ENCODE measurements at places on chromosomes 6 and 20.

DNA sequence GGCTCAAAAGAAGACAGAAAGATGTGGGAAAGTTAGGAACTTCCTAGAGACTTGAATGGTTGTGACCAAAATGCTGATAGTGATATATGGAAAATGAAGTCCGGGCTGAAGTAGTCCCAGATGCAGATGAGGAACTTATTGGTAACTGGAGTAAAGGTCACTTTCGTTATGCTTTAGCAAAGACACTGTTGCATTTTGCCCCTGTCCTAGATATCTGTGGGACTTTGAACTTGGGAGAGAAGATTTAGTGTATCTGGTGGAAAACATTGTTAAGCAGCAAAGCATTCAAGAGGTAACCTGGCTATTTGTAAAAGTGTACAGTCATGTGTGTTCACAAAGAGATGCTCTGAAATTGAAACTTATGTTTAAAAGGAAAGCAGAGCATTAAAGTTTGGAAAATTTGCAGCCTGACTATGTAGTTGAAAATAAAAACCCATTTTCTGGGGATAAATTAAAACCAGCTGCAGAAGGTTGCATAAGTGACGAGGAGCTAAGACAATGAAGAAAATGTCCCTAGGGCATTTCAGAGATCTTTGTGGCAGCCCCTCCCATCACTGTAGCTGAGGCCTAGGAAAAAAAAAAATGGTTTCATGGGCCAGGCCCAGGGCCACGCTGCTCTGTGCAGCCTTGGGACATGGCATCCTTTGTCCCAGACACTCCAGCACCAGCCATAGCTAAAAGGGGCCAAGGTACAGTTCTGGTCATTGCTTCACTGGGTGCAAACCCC is 1692.2 kb downstream of the HACE1 start:
- DNase-seq = no peak

DNA sequence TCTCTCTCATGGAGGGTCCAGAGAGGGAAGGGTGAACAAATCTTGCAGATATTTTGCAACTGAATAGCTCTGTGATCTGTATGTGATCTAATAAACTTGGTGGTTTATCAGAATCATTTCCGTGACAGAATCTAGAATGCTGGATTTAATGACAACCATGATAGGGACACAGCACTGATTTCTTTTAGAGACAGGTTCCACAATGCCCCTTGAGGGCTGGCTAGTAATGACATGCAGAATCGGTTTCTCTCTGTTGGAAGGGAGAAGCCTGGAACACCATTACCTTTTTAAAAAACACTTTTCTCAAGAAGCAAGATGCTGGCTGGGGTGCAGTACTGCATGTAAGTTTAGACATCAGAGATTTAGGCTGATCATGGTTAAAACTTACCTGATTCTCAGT is 313.4 kb downstream of the CDH26 start:
- no peak for DNase-seq

GRCh38 chr6:37115236-37115895 is 54.6 kb upstream of the PIM1 start:
- DNase-seq = no peak

DNA sequence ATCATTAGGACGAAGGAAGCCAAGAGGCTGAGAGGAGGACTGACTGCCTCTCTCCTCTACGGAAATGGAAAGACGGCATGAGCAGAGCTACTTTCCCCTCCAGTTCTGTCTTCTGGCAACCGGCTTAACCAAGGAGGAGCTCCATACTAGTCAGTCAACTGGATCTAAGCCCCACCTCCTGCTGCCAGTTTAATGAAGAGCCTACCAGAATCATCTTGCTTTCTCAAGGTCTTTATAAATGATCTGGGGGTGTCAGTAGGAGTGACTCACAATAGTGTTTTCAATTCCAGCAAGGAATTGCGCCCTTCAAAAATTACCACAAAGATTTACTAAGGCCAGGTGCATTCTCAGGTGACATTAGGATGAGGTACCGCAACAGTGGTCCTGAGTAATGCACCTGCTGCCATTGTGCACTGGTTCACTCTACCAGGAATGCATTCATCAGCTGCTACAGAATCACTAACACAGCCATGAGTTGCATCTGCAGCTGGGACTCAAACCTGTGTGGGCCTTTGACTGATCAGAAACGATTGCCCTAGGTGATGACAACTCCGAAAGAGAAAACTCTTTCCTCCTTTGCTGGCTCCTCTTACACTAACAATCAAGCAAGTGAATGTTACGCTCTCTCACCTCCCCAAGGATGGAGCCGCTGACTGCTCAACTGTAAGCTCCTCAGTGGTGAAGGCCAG is 2.8 kb downstream of the UQCC2 start:
- DNase-seq = no peak

GRCh38 chr20:10388597-10388996 is 45.4 kb downstream of the MKKS start:
- DNase-seq = no peak

DNA sequence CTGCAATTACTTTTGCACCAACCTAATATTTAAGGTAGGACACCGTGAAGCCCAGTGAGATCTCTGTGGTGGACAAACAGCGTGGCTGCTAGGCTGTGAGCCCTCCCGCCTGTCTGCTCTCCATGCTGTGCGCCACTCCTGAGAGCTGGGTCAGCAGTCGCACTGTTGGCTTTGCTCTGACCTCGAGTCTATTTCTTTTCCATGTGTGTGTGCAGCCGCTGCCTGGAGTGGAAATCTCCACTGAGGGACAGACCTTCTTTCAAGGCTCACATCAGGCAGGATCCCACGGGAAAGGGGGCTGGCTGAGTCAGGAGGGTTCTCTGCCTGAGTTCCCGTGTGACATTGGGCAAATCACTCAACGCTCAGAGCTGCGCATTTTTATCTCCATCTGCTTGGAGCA is 27.1 kb downstream of the RIPOR3 start:
- no peak for DNase-seq

DNA sequence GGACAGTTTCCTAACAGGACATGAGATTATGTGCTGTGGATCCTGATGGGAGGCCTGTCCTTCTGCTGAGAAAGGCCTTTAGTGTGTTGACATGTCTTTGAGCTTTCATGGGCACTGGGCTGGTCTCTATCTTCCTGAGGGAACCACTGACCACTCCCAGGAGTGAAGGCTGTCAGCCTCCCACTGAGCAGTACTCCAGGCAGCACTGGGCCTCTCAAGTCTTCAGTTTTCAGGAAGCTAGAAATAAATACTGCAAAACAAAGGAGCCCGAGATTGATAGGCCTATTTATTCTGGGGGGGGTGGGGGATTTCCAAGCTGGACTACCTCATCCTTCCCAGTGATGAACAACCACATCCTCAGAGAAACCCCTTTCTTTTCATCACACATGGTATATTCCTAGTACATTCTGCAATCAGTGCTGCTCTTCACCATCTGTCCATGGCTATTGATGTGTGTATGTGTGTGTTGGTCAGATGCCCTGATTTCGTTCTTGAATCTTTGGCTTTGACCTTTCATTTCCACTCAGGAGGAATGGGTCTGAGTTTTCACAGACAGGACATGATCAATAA is 180.9 kb upstream of the SPTLC3 start:
- DNase-seq = no peak

DNA sequence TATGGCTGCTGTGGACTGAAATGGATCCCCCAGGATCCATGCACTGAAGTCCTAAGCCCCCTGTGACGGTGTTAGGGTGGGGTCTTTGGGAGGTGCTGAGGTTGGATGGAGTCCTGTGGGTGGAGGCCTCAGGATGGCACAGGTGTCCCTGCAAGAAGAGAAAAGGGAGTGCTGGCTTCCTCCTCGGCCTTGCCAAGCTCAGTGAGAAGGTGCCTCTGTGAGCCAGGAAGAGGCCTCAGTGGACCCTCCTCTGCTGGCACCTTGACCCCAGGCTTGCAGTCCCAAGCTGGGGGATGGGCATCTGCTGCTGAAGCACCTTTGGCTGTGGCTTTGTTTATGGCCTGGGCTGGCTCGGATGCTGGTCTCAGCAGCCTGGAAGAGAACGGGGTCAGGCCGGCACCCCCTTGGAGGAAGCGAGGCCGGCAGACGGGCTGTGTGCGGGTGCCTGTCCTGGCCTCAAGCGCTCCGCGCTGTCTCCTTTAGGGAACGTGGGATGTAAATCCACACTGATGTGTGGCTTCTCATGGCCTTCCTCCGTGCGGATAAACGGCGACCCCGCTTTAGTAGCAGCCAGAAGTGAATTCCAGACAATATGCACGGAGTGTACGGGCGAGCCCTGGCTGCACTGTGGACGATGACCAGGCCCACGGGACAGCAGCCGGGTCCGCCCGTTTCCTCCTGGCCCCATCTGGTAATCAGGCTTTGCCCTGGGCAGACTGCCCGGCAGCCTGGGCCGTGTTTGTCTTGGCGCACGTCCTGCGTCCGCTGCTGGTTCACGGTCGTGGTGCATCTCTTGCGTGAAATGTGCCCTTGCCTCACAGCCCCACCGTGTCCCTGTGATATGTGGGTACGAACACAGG is 182.6 kb downstream of the ERMARD start:
- no peak for DNase-seq

- no peak for DNase-seq
These were observed 45.0 kb downstream of the CARMIL1 start for GRCh38 chr6:25324066-25324762.

DNA sequence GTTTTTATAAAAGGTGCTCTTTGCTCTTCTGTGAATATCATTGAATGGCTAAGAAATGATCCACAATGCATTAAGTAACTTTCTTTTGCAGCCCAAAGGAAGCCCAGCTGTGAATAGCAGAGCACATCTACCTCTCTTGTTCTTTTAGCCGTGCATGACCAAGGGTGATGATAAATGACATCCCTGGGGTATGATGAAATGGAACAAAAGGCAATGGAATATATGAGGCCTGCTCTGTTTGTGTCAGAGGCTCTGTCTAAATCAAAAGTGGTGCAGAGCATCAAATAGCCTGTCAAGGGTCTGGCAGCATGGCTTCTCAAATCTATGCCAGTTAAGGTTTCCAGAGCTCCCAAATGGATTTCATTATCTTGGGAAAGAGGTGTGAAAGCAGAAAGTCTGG is 362.6 kb upstream of the RNF217 start:
- no peak for DNase-seq

GRCh38 chr6:158313989-158314388 is 1.7 kb downstream of the TULP4 start:
- no peak for DNase-seq

GRCh38 chr6:79928478-79928998 is 18.8 kb downstream of the ELOVL4 start:
- no peak for DNase-seq

DNA sequence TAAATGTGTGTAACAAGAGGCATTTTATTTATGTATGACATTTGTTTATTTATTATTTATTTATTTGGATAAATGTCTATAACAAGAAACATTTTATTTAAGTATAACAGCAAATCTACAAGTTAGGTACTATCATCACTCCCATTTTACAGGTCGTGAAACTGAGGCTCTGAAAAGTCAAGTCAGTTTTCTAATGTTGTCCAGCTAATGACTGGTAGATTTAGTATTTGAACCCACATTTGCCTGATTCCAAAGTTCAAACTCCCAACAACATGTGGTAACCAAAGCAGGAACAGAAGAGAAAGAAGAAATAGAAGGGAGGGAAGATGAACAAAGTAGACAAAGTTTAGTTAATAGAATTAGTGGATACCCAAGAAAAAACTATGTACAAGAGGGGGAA is 32.9 kb downstream of the BCAS1 start:
- no peak for DNase-seq

DNA sequence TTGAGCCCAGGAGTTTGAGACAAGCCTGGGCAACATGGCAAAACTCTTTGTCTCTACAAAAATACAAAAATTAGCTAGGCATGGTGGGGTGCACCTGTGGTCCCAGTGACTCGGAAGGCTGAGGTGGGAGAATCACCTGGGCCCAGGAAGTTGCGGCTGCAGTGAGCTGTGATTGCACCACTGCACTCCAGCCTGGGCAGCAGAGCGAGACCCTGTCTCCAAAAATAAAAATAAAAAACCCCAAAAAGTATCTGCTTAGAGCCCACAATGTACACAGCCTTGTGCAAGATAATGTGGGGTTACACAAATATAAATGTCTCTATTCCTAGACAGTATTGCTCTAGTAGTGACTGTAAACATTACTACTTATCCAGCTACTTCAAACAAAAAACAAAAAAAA is 5.9 kb downstream of the ESF1 start:
- no peak for DNase-seq

DNA sequence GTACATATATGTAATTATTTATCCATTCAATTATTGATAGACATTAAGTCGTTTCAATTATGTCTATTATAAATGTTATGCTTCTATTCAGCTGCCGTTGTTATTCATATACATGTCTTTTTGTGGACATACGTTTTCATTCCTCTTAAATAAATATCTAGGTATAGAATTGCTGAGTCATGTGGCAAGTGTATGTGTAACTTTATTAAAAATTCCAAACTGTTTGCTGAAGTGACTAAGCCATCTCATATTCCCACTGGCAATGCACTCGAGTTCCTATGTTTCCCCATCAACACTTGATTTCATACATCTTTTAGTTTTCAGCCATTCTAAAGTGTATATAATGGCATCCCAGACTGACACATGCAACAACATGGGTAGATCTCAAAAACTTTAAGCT is 739.7 kb upstream of the POU3F2 start:
- peak; percentile 5 for DNase-seq

DNA sequence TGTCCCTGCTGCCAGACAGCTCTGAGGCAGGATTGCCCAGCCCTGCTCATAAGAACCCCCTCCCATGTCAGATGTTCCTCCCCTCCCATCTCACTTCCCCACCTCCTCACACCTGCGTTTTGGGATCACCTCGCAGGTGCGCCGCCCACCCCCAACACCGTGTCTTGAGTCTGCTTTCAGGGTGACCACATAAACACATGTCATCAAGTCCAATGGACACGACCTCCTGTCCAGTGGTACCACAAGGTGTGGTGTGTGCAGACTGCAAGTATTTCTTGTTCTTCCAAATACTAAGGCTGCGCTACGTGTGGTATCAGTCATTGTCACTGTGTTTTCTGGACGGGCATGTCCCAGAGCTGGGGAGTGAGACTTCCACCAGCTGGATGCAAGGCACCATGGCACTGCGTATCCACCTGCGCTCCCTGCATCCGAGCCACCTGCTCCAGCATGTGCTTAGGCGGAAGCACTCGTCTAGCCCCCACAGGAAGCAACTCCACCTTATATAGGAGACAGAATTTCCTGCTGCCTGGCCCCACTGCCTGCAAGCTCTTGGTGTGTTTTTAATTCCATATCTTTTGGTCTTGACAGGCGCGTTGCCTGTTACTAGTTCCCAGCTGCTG is 119.7 kb upstream of the NXT1 start:
- DNase-seq = no peak

- peak; percentile 59 for DNase-seq
These were observed 50.2 kb downstream of the ARHGAP18 start for GRCh38 chr6:129659590-129660345.

All from mammary epithelial cell (primary cell).